ENCODE measurements at places on chromosomes 16 and 17.

- peak; percentile 41 for DNase-seq
Measured at GRCh38 chr17:38541281-38541680, 64.5 kb downstream of the SRCIN1 start.

GRCh38 chr16:85569615-85570212 lies 43.4 kb upstream of the GSE1 start:
- no peak for DNase-seq

DNA sequence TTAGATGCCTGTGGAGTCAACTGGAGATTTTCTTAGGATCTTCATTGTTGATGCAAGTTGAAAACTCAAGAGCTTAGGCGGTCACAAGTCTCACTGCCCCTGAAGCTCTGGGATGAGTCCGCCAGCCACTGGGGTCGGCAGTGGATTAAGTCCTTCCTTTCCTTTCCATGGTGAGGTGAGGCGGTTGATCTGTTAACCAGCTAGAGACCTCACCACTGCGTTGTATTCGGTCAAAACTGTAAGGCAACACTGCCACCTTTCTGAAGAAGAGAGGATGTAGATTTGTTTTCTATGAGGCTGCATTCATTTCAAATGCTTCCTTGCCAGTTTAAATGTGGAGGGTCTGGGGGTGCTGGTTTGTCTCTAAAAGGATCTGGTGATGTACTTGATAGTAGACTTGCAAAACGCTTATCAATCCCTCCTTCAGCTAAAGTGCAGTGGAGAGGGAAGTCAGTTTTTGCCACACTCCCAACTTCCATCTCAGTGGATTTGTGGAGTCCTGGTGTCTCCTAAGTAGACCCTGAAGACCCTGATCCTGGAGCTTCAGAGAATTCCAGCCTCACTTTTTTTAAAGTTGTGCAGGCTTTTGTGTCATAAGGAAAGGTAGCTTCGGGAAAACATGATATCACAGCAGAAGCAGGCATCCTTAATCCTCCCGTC lies 1.7 kb downstream of the MYOCD start:
- no peak for DNase-seq

DNA sequence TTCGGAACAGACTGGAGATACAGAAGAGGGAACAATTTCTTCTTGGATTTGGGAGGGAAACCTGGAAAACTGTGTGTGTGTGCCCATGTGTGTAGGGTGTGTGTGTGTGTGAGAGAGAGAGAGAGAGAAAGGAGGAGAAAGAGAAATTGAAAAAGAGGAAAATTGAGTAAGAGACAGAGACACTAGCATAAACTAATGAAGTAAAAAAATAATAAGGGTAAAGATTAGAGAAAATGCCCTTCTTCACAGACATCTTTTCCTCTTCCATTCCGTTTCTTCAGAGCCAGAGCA lies 13.9 kb upstream of the HOXB2 start:
- no peak for DNase-seq

DNA sequence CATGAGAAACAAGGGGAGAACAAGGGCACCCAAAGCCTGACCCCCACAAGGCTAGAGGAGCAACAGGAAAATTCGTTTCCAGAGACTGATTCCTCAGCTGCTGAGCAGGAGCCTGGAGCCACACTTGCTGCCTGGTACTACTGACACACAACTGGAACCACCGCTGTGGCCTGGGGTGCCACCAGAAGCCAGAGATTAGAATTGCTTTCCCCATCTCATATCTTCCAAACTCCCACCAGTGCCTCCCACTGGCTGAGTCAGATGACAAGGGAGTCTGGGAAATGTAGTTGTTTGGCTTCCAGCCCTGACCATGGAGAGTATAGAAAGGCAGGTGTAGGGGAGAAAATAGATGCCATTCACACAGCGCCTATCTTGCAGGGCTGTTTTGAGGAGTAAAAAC lies 4.1 kb upstream of the TMEM11 start:
- DNase-seq = no peak

DNA sequence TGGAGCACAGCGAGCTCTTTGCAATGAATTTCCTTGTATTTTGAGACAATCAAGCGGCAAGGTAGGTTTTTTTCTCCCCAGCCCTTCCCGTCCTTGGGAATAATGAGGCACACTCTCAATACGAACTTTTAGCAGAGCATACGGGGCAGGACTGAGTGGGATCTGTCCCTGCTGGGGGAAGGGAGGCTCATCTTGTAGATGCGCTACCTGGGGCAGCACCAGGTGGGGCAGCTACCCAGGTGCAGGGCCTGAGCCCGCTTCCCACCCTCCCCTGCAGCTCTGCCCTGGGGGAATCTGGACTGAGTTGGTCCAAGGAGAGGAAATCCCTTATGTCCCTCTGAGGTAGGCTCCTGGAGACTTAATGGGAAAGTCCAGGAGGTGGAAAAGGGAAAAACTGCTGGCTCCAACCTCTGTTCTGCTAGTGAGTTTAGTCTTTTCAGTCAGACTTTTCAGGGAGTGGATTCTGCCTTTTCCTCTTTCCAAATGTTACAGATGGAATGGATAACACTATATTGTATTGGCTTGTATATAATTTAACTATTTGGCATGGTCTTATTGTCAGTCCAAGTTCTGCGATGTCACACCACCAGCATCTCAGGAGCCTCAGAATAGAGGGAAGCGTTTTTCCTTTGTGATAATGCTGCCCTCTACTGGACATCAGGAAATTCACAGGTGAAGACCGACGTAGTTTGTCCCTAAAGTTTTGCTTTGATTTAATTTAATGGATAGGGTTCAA lies 9.6 kb upstream of the CES1 start:
- no peak for DNase-seq

DNA sequence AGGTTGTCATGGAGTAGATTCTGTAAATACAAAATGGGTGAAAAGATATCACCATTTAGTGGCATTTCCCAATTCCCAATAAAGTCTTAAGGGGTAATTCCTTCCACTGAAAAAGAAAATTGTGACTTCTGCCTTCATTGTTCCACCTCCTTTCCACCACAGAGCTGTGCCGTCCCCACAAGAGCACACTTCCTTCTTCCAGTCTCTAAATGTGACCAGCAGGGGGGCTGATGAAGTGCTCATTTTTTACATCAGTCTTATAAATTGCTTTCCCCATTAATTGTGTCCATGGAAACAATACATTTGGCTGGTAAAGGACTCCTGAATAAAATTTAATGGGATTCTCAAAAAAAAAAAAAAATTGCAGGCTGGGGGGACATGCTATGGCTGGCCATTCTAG lies 260.8 kb upstream of the PSMD7 start:
- no peak for DNase-seq

DNA sequence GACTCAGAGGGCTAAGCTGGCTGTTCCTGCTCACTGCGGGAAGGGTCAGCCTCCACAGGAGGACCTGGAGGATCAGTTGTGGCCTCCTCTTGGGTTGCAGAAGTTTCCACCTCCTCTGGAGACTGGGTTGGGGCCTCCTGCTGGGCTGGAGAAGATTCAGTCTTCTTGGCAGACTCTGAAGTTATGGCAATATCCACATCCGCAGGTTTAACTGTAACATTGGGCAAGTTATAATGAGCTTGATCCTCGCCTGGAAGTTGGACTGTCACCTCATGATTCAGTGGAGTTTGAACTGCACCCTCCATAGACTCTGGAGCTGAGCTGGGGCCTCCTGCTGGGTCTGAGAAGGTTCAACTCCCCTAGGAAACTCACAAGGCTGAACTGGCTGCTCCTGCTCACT lies 47.6 kb upstream of the TMEM97 start:
- no peak for DNase-seq

DNA sequence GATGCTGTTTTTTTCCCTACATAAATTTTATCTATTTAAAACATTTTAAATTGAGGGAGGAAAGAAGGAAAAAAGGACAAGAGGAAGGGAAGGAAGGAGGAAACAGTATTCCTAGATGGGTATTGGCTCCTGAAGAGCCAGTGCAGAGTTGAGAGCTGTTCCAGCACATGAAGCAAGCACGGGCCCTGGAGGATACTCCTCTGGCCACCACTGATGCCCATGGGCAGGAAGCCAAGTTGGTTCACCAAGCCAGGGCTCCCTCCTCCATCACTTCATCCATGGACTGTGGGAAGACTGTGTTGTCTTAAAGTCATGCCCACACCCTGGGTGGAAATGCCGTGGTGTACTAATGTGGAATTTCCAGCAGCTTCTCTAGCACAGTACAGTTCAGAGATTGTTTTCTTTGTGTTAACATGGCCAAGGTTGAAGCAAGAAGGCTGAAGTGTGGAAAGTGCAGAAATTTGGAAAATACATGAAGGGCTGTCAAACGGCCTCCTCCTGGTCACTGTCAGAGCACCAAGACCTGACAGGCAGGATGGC lies 23.9 kb upstream of the NOS2 start:
- DNase-seq = no peak
